ENCODE measurements at places on chromosomes 6 and 20.

DNA sequence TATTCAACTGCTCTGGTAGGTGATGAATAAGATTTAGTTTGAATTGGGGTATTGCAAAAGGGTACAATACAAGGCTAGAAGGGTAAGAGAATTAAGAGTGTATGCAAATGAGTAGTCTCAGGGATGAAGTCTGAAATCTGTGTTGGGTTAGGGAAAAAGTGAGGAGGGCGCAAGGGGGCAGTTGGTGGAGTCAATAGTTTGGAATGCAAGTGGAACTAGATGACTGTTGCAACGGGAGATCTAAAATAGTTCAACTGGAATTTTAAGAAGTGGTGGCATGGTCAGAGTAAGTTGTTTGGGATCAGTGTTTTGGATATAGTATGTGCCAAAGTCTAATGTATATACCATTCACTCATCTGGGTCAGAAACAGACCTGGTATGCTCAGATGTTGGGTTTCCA, 329.6 kb downstream of the GJA1 start:
- no peak for DNase-seq

DNA sequence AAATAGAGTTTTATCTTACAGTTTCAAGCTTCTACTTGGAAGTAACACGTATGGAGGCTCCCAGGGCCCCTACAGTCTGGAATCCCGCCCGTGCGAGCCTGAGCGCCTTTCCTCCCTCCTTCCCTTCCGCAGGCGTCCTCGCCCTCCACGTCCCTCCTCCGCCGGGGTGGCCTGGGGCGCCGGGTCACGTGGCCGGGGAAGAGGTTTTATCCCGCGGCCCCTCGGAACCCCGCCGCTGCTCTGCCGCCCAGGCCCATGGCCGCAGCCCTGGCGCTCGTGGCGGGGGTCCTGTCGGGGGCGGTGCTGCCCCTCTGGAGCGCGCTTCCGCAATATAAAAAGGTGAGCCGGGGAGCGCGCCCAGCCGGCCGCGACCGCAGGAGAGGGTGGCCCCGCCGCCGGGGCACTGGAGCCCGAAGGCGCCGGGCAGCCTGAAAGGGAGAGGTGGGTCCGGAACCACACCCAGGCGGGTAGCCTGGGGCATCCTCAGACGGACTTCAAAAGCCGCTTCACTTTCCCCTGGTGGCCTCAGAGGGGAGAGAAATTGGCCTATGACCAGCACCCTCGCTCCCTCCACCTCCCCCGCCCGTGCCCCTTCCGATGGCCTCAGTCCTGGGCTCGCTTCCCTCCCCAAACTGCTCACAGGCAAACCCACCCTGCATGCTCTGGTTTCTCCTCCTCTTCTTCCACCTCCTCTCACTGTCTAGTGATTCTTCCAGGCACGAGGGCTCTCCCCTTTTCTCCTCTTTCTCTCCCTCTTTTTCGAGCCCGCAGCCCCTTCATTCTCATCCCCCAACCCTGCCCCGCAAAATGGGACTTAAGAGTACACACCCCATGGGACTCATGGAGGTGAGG, at the start of gene CLPSL2:
CLPSL2 (plus strand) TSS at position 235 of the 852 bp plus-strand sequence; CDS start at position 256, 21 bp downstream.
- DNase-seq: no peak

DNA sequence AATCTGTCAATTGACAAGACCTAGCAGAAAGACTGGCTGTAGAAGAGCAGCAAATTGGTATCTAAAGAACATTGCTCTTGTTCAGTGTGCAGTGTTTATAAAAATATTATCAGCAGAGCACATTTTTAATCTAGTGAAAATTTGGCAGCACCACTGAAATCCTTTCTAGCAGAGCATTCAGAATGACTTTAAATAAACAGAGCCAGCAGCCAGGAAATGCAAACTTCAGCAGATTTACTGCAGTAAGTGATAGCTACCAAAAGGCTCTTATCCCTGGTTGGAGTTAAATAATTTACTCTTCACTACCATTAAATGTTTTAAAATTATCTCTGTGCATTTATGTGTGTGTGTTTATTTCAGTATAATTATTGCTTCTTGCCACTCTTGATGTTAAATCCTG, 590.9 kb upstream of the CITED2 start:
- DNase-seq: no peak

DNA sequence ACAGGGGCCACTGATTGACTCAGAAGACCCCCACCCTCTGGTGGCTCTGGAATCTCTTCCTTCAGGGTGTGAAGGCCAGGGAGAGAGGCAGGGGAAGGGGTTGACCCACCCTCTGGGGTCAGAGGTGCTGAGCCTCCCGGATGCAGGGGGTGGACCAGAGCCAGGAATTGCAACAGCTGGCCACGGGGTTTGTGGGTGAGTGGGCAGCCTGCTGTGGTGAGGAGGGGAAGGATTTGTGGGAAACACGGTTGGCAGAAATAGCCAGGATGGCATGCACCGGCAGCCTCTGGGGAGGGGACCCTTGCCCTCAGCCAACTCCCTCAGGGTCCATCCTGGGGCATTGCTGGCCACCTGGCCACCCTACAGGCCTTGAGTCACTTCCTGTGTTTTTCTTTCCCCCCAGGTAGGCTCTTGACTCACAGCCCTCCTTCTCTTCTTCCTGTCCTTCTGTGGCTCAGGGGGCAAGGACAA, 92.8 kb downstream of the MRPL14 start:
- DNase-seq: no peak

- DNase-seq: no peak
These were observed 15.6 kb downstream of the COL21A1 start for GRCh38 chr6:56231827-56232226.

- no peak for DNase-seq
These were observed 121.5 kb upstream of the MAN1A1 start for GRCh38 chr6:119470893-119471542.

- DNase-seq: no peak
These were observed 590.0 kb upstream of the NOX3 start for GRCh38 chr6:156045401-156046267.

- DNase-seq: no peak
These were observed 320.1 kb downstream of the ESR1 start for GRCh38 chr6:152127432-152128165.

- no peak for DNase-seq
These were observed 88.1 kb downstream of the SNAP25 start for GRCh38 chr20:10306440-10307358.

- no peak for DNase-seq
These were observed 76.5 kb downstream of the TULP4 start for GRCh38 chr6:158388727-158389126.

DNA sequence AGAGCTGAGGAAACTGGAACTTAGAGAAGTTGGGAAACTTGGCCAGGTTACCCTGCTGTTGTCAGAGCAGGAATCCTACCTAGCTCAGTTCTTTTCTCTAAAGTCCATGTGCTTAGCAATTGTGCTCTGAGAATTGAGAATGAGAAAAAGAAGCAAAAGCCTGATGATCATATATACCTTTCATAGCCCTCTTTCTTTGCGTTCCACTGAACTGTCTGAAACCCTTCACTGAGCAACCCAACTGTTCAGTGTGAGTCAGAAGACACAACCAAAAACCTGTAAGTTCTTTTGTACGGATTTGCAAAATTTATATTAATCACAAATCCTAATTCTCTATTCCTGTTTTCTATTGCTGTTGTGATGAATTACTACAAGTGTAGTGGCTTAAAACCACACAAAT, 80.6 kb downstream of the PHF3 start:
- no peak for DNase-seq

Data from activated CD4-positive, alpha-beta T cell treated with anti-CD3 and anti-CD28 coated beads for 1 hour (primary cell).